MCF 10A (cell line): ENCODE measurements at places on chromosomes 1 and 21.

GRCh38 chr1:53501065-53502005 is 42.1 kb downstream of the DMRTB1 start:
- no peak for DNase-seq

DNA sequence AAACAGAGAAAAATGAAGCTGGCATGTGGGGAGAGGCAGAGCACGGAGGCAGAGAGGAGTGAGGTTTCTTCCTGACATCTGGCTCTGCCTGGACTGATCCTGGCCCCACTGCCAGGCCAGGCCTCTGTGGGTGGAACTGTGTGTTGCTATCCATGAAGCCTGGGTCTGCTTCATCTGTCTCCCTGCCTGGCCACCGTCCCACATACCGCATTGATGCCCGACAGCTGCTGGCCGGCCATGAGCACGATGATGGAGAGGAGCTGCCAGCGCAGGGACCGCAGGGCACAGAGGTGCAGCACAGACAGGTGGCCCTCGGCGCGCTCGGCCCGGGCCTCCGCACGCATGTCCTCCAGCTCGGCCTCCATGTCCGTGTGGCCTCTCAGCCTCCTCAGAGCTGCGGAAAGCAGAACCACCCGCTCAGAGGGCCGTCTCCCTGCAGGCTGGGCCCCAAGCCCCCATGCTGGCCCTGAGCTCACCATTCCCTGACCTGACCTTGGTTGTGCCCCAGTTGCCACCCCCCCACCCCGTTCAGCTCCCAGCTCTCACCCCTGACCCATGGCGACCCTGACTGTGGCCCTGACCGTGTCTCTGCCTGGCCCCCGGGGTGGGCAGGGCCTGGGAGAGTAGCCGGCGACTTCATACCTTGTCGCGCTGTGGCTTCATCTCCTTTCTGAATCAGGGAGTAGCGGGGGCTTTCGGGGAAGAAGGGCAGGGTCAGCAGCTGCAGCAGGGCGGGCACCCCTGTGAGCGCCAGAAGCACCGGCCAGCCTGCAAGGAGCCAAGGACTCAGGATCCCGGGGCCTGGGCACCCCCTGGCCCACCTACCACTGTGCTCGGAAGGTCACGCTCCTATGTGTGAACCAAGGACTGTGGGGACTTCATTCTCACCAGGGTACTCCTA is 11.5 kb downstream of the SLC2A7 start:
- DNase-seq, result no peak

- DNase-seq, result no peak
These were observed 149.8 kb downstream of the PTPRC start for GRCh38 chr1:198788561-198789064.

GRCh38 chr1:118716775-118717174 is 271.4 kb downstream of the TBX15 start:
- DNase-seq, result peak; percentile 10

GRCh38 chr1:234484218-234484617 is 5.2 kb upstream of the TARBP1 start:
- no peak for DNase-seq

- no peak for DNase-seq
These were observed 72.8 kb downstream of the SIPA1L2 start for GRCh38 chr1:232557096-232557495.

DNA sequence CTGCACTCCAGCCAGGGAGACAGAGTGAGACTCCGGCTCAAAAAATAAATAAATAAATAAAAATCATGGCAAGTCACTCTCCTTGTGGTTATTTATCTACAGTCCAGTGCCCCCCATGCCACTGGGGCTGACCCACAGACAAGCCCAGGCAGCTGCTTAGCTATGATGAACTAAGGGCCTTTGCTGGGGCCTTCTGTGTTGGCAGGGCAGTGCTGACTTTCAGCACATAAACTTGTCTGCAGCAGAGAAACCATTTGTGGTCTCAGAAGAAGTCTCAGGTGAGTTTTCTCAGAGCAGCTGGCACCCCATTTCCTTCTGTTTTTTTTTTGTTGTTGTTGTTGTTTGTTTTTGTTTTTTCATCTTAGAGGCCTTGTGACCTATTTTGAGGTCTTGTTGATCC is 20.9 kb upstream of the CFHR4 start:
- no peak for DNase-seq

GRCh38 chr1:215875236-215875635 is 308.1 kb downstream of the KCTD3 start:
- DNase-seq, result no peak

- no peak for DNase-seq
These were observed 6.1 kb downstream of the ZNF692 start for GRCh38 chr1:248852481-248853405.

- DNase-seq, result no peak
These were observed 23.9 kb downstream of the RUNX3 start for GRCh38 chr1:24905979-24906720.

DNA sequence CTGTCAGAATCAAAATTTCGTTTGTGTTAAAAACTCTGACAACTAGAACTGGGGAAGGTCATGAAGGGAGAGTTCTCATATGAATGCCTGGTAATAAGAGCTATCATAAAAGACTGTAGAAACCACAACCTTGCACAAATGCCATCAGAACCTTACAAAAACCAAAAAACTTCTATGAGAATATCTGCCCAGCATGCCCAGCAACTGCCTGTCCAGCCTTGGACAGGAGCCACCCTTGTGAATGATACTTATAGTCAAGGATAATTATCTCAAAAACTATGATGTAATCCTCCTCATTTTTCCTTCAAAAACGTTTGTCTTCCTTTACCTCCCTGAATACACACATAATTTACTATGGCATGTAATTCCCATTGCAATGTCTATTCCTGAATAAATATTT is 53.4 kb upstream of the C1orf185 start:
- DNase-seq, result no peak

DNA sequence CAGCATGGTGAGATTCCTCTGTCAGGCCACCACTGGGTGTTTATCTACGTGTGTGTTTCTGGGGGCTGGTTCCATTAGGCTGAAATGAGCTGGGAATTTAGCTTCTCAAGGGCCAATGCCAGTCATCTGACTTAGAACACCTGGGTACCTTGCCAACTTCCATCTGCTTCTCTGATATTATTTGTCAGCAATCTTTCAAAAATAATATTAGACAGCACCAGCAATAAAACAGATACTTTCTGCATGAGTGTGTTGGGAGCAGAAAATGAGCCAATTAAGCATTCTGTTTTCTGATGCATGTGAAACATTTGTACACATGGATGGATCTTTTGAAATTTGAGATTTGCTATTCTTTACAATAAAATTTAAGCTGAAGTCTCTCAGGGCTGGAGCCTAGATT is 124.1 kb downstream of the RYR2 start:
- no peak for DNase-seq

DNA sequence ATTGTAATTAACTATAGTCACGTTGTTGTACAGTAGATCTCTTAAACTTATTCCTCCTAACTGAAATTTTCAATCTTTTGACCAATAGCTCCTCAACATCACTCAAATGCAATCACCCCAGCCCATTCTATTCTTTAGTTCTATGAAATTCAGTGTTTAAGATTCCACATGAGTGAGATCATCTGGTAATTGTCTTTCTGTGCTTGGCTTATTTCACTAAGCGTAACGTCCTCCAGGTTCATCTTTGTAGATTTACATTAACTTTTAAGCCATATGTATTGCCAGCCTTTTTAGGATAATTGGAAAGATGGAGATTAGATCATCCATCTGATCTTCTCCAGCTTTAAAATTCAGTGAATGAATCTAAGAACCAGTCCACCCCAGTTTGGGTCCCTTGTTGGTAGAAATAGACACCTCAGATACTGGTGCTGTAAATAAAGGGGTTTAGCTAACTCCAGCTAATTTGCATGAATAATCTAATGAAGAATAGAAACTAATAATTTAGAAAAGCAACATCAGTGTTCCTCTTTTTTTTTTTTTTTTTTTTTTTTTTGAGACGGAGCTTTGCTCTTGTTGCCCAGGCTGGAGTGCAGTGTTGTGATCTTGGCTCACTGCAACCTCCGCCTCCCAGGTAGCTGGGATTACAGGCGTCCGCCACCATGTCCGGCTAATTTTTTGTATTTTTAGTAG is 7.0 kb downstream of the S100A10 start:
- no peak for DNase-seq

DNA sequence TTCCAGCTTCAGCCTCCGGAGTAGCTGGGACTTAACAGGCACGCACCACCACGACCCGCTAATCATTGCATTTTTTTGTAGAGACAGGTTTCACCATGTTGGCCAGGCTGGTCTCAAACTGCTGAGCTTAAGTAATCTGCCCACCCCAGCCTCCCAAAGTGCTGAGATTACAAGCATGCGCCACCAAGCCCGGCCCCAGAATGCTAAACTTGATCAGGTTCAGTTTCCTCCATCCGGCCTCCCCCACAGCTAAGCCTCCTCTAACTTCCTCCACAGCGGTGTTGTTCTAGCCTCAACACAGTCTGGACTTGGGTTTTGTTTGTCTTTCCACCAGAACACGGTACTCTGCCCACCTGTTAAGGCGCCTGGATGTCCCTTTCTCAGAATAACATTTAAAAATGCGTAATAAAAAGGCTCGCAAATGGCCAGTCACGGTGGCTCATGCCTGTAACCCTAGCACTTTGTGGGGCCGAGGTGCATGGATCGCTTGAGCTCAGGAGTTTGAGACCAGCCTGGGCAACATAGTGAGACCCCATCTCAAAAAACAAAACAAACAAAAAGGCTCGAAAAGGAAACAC is 2.4 kb downstream of the PARP1 start:
- DNase-seq, result no peak

- DNase-seq, result peak; percentile 34
These were observed 69.0 kb downstream of the UBIAD1 start for GRCh38 chr1:11341901-11342552.

GRCh38 chr1:25028907-25029599 is 99.0 kb upstream of the RUNX3 start:
- DNase-seq, result no peak
